ENCODE measurements at places on chromosomes 6 and 20. TPM values are rescaled to one million over a fixed set of nuclear protein-coding genes. Genes with fewer than 3 reads are reported as not detected.
A peak's percentile ranks its signal among the peaks of the same experiment; 100 is the strongest.

Gene SLC17A9
- polyA plus RNA-seq = 14.5 TPM

- DNase-seq = peak; percentile 78
These were observed 14.5 kb downstream of the ADISSP start for GRCh38 chr20:3753098-3753497.

DNA sequence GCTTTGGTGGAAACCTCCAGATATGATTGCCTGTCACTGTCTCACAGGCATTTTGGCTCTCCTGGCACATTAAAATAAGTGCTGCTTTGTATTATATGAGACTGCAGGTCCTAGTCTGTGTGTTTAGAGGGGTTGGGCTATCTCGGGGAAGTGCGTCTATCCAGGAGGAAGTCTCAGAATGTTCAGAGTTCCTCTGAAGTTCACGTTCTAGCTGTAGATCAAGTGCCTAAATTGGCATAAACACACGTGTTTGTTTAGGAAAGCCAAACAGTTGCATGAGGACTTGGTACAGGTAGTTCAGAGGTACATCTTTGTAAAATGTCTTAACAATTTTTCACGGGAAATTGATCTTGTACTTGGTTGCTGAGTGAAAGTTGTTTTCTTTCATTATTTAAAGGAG, 36.4 kb upstream of the SLC22A1 start:
- DNase-seq = no peak

Gene PRDM1
- 4.9 TPM for polyA plus RNA-seq

Gene NRSN1
- 0.16 TPM for polyA plus RNA-seq

DNA sequence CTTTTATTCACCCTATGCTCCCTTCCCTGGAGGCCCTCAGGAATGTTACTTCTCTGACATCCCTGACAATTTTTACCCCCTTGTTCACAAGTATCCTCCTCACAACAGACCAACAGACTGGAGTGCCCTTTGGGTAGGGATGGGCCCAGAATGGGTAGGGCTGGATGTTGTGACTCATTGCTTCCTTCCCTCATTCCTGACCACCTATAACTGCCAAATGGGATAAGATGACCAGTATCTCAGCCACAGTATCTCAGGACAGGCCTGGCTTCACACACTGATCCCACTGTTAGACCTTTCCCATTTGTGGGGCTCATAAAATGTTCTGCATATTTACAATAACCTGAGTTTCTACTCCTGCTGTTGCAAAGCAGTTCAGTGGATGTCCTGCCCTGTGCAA, 223.0 kb upstream of the LRFN2 start:
- no peak for DNase-seq

DNA sequence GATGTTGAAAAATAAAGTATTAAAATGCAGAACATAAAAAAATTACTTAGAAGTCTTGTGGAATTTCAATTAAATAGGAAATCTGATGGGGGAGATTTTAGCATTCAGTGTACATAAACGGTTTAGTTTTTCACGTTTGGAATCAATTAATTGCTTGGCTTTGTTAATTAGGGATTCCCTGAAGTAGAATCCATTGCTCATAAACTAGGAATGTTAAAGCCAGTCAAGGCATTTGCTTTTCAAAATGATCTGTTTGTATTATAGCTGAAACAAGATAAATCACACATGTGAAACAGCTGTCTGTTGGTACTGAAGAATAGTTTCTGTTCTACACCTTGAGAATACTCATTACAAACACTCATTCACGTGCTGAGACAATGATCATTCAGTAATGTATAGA, 297.9 kb downstream of the TBC1D7 start:
- no peak for DNase-seq

Gene COL9A1
- 7.2 TPM for polyA plus RNA-seq

DNA sequence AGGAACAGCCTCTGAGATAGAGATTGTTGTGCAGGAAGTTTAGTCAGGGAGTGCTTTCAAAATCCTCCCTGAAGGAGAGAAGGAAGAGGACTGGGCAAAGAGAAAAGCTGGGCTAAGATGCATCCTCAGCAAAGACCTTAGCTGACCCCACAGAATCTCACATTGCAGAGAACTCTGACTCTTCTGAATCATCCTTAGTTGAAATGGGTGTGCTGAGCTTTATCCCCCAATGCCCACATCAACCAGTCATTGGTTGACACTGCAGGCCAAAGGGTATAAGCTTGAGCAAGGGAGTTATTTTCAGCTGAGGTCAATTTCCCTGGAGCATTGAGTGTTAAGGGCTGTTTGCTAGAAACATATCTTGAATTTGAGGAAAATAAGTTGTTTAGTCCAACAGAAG, 732.2 kb downstream of the CBLN4 start:
- DNase-seq = no peak

All from muscle of arm (tissue), 14 donors.